CD4-positive, alpha-beta T cell treated with Interferon gamma for 1 hour (primary cell): ENCODE measurements at places on chromosomes 2 and 18.

DNA sequence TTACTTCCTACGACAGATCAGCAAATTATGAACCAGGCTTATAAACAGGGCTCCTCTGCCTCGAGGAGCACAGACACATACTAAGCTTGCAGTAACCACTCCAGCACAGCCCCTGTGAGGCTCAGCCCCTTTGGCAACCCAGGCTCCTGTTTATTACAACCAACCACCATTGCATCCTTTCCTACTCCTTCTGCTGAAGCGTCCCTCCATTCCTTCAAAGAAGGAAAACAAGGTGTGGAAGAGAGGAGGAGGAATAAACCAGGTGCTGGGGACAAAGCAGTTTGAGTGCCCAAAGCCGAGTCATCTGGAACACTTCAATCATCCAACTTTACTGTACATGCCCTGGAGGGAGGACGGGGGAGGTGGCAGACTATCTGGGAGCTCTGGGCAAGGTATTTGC, 87.2 kb upstream of the MGAT4A start:
- DNase-seq: no peak

- DNase-seq: no peak
These were observed 1.3 kb downstream of the SALL3 start for GRCh38 chr18:78980777-78981380.

DNA sequence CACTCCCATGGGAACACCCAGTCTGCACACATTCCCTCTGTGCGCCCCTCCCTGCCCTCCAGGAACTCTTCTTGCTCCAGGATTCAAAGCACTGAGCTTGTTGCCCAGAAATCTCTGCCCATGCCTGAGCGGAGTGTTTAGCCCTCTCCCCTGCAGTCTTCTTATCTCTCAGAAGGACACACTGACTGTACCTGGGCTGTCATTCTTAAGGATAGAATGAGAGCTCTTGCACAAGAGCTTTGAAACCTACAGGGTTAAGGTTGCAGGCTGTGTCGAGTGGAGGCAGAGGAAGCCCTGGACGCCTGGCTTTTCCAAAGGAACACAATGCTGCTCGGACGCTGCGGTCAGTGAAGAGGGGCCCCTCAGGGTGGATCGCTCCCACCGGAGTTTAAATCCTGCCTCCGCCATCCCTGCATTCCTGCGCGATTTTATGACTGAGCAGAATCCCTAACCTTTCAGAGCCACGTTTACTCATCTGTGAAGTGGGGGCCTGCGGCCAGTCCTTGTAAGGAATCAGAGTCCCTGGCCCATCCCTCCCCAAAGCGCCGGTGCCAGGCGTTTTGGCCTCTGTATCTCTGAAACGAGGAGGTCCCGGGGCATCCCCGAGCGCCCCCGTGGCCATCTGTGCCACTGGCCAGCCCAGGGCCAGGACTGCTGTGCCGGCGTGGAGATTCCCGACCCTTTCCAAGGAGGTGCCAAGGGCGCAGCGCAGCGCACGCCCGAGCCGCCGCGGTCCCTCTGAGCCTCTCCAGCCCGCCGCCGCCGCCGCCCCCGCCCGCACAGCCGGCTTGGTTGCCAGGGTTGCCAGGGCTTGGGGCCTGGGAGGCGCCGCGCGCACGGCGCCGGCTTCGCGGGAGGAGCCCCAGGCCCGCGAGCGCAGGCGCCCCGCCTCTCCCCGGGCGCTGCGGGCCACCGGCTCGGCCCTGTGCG, 58.9 kb downstream of the FAM168B start:
- no peak for DNase-seq

- DNase-seq: no peak
These were observed 304.7 kb upstream of the HNMT start for GRCh38 chr2:137659616-137660015.

DNA sequence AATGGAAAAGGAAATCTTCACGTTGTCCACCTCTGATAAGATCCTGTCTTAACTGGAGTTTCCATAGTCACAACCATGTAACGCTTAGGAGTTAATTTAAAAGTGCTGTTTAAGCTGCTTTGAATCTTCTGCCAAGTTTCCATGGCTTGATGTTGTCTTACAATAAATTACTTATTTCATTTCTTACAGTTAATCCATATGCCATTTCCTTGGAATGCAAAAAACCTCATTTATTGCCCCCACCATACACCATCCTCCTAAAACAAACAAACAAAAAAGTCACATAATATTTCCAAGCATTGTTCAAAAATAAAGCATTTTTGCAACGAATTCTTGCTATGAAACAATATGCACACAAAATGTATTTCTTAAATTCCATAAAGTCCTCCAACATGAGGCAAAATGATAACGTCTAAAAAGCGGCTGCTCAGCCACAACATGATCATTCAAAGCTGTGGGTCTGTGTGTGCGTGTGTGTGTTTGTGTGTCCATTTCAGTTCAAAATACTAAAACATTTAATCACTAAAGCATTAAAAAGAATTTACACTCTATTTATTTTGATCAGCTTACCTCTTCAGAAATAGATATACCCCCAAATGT, 46.8 kb upstream of the PXDN start:
- DNase-seq: no peak

GRCh38 chr18:76977684-76978232, 154.8 kb downstream of the MBP start:
- no peak for DNase-seq

- DNase-seq: no peak
These were observed 126.7 kb upstream of the TMEM200C start for GRCh38 chr18:6022074-6022444.

GRCh38 chr2:136444323-136444722, 321.0 kb upstream of the THSD7B start:
- no peak for DNase-seq

DNA sequence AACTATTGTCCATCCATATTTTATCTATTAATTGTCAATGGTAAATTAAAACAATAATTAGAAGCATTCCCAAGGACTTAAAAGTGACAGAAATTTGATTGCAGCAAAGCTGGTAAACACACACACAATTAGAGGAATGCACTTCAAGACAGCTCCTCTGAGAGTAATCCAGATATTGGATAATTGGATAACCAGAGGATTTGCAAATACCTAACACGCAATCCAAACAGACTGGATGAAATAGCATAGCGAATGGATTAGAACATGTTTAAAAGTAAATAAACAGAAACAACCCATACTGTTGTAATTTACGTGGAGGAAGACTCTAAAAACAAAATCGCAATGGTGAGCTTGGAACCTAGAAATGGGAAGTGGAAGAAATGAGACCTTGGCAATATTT, 239.8 kb downstream of the METTL4 start:
- DNase-seq: no peak

GRCh38 chr18:3440341-3440740, 9.6 kb upstream of the TGIF1 start:
- DNase-seq: no peak

DNA sequence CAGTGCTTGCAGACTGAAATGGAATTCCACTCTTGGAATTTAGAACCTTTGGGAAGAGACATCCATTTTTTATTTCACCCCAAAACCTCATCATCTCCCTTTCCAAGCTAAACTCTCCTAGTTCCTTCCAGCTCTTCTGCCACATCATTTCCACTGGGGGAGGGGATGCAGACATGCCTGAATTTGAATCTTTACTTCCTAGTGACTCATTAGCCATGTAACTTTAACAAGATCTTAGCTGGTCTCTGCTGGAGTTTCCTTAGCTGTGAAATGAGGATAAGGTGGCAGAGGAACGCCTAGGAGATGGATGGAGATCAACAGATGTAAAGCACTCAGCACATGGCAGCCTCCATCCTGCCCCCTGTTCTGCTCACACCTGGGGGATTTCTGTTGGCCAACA, 266.8 kb downstream of the EN1 start:
- DNase-seq: no peak

DNA sequence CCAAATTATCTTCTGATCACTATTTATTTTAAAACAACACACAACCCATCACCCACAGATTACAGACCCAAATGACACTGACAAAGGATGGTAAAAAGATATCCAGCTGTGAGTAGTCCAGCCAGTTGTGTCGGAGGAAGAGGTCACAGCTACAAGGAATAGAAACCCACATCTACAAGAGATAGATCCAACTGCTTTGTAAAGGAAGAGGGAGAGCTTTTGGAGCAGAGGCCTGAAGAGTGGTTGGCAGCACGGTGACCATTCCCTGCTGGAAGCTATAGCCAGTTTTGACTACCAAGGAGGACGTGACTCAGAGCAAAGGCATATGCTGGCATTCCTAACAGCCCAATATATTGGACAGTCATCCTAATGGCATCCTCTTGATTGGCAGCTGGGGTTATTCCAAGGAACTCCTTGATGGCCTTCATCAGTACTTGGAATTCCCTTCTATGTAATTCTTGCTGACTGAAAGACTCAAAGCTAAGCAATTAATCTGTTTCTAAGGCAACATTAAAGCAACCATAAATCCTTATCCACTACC, 17.1 kb downstream of the SLC8A1 start:
- DNase-seq: no peak
